Activated naive CD4-positive, alpha-beta T cell treated with anti-CD3 and anti-CD28 coated beads, Interleukin-2, amount 10 ng/mL, durations not matched to agents 7 days and 5 days (primary cell): ENCODE measurements at places on chromosomes 16 and 17.

- DNase-seq, result no peak
Observed at GRCh38 chr16:70678121-70678897, 7.5 kb downstream of the MTSS2 start.

DNA sequence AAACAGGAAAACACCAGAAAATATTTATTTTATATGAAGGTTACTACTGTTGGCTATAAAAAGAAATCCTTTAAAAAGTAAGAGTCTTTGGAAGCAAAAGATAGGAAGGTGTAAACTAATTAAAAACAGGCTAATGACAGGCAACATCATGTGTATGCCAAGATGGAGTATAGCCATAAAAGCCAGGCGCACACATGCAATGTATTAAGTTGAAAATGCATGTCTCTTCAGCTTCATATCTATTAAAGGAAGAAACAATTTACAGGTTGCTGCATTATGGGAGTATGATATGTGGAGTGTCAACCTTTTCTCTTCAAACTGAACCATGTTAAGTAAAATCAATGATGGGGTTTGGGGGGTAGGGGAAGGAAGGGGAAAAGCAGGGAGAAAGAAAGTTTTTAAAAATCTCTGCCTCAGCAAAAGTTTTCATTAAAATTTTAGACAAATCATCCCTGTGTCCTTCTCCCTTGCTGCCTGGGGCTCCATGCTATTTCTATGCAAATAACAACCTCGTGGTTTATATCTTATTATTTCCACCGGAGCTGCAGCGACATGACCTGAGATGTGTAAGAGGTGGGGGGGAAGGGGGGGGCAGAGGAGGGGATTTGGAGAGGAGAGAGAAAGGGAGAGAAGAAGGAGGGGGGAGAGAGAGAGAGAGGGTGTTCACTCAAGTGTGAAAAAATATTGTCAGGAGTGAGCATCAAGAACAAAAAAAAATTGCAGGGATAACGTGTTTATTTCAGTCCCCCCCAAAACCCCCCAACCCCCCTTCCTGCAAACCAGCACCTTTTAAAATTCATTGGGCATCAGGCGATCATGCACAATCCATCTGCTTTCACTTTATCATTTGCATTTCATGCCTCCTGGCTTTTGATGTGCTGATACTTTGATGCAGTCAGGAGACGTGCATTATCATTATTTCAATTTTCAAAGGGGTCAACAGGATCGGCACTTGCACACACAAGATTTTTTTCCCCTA, 197.6 kb downstream of the AATF start:
- no peak for DNase-seq

GRCh38 chr16:88283596-88283995, 99.2 kb upstream of the ZNF469 start:
- DNase-seq, result no peak

DNA sequence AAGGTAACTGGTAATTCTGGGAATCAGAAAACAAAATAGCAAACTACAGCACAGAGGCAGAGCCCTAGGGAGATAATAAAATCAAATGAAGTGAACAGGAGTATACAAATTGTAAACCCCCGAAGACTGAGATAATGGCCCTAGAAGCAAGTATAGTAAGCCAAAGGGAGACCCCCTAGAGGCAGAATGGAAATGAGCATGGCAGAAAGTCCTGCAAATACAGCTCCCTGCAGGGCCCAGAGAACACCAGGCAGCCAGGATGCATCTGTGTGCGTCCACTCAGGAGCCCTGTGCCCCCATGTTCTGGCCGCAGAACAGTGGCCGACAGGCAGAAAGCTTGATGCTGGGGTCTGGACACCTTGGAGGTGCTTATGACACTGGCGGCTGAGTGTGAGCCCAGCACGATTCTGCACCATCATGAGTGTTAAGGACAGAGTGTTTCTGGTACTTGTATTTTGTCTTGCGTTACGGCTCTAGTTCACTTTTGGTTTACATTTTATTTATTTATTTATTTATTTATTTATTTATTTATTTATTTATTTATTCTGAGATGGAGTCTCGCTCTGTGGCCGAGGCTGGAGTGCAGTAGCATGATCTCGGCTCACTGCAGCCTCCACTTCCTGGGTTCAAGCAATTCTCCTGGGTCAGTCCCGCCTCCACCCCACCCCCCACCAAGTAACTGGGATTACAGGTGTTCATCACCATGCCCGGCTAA, 48.7 kb downstream of the RGS9 start:
- DNase-seq, result no peak

GRCh38 chr16:68470461-68471150, 22.3 kb upstream of the SMPD3 start:
- DNase-seq, result peak; percentile 31

GRCh38 chr17:77696151-77696720, 262.3 kb upstream of the TNRC6C start:
- DNase-seq, result no peak

DNA sequence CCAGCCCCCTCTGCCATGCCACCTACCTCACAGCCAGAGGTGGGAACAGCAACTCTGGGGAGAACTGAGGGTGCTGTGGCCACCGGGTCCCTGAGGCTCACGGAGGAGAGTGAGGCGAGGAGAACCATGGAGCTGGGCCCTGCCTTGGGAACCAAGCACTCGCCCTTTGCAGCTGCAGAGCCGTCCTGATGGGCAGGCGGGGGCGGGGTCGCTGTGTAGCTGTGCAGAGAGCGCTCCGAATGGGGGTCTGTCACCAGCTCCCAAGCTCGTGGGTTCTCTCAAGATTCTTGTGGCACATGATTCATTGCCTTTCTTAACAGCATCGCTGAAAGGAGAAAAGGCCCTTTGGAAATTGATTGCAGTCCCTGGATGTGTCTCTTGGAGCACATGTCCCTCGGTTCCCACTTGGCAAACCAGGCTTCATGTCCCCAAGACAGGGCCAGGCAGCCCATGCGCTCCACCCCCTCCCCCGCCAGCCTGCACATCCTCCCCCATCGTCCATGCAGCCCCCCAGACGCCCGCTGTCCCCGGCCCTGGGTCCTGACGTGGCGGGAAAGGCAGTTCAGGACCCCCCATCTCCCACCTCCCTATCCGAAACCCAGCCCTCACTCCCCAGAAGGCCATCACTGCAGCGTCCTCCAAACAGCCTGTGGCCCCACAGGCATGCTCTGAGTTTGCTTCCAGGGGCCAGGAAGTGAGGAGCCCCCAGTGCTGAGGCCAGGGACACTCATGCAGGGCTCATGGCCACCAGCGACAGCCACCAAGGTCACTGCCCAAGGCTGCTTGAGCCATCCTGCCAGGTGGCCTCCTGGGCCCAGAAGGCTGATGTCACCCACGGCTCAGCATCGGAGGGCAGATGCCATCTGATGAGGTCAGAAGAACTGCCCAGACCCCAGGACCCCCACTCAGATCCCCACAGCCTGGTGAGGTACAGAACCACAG, 20.6 kb upstream of the CHMP6 start:
- no peak for DNase-seq

DNA sequence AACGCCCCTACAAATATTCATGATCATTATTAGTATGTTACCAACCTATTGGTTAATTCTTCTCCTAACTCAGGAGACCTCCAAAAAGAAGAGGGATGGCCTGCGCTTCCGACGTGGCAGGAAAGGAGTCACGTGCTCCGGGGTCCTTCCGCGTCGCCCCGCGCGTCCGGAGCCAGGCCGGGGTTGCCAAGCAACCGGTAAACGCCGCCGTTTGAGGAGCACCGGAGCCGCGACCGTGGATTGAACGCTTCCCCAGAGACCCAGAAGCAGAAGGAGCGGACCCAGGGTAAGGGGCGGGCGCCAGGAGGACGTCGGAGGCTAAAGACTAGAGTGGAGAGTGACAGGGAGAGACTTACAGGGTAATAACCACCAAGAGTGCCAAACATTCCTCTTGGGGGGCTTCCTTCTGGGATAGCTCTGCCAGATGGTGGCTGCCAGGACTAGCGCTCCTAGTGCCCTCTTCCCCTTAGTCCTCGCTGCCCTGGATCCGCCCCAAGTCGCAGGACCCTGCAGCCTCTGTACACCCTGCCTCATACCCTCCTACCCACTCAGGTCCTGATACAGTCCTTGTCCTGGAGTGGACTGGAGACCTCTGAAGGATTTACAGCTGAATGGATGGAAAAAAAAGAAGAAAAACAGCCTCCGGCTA, at the start of gene DNAI2:
Gene DNAI2, plus strand, starts transcription at position 175 of the 649 bp plus-strand sequence. CDS start 7,584 bp downstream, outside the sequence.
- peak; percentile 62 for DNase-seq

DNA sequence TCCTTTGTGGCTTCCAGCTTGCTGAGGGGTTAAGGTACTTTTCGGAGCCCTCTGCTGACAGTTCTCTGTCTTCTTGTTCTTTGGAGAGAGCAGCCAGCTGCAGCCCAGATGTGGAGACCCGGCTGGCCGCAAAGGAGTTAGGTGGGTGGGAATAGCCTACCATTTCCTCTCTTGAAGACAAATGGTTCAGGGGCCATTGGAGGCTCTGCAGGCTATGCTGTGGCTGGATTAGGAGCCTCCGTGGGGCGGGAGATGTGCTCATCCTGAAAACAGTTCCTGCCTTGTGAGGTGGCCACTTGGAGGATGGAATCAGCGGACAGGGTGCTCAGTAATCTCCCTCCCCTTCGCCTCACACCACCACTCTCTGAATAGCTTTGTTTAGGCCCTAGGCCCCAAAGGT, 30.3 kb downstream of the MEOX1 start:
- no peak for DNase-seq

DNA sequence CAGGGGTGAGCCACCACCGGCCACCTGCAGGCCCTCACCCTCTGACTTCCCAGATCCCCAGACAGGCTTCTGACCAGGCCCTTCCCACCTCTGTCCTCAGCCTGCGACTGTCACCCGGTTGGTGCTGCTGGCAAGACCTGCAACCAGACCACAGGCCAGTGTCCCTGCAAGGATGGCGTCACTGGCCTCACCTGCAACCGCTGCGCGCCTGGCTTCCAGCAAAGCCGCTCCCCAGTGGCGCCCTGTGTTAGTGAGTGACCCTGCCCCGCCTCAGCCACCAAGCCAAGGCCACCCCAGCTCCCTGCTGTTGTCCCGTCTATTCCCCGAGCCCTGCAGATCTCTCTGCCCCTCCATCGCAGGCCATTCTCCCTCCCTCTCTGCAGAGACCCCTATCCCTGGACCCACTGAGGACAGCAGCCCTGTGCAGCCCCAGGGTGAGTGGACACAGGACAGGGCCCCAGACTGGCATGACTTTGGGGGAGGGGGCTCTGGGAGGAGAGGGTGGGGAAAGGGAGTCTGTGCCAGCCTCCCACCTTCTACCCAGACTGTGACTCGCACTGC, 1.9 kb downstream of the NTN3 start:
- no peak for DNase-seq

GRCh38 chr16:72262711-72263110, 90.8 kb upstream of the PMFBP1 start:
- DNase-seq, result no peak

DNA sequence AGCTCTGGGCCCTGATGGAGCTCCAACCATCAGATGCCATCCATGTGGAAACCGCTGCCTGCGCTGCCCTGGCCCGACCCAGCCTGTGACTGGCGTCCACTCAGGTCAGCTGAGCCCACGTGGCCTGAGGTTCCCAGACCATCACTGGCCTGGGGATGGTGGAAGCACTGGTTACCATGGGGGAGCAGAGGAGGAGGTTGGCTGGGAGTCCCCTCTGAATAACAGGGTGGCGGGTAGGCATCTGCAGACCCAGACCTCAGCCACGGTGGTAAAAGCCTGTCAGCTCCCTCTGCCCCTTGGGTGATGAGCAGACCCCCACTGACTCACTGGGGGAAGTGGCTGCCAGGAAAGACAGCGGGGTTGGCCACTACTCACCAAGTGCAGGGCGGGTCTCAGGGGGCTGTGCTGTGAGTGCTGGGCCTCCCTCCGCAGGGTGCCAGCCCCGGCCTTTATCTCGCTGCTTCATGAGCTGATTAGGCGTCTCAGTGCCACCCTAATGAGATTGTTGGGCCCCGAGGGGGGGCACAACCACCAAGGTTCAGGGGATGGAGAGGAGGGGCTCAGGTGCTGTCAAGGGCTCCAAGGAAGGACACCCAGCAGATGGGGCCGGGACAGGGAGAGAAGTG, at the start of gene PDE6G:
Gene PDE6G, minus strand, starts transcription at position 425 of the 626 bp plus-strand sequence. CDS start 3,237 bp downstream, outside the sequence.
- no peak for DNase-seq

DNA sequence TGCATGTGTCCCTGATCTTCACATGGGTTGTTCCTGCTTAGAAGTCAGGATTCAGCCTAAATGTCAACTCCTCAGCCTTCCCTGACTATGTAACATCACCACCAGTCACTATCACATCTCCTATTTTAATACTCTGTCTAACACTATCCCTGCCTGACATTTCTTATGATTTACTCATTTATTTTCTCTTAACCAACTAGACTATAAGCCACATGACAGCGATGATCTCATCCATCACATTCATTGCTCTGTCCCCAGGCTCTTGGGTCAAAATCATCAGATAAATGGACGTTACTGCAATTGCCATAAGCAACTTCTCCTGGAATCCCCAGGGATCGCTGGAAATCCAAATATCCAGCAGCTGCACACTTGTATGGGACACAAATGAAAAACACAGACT, 15.7 kb downstream of the CDRT4 start:
- DNase-seq, result no peak

GRCh38 chr16:1642148-1642547, 30.0 kb downstream of the CRAMP1 start:
- no peak for DNase-seq

- DNase-seq, result no peak
Observed at GRCh38 chr16:16120044-16120381, 103.3 kb downstream of the ABCC6 start.

DNA sequence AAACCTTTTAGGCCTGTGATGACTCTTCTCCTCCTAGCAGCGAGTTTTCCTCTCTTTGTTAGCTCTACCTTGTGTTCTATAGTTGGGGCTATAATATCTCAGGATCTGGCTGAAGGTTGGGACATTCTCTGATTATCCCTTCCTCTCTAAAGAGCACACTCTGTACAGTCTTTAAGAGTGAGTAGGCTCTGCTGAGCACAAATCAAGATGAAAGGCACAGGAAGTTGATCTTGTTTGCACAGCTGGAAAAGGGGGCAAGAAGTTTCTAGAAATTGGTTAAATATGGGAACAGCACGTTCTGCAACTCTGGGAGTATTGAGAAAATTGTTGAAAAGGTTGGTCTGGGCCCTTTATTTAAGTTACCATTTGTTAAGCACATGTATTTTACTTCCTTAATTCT, 240.9 kb downstream of the CDH11 start:
- DNase-seq, result no peak
